ENCODE measurements at places on chromosomes 5 and 9.

DNA sequence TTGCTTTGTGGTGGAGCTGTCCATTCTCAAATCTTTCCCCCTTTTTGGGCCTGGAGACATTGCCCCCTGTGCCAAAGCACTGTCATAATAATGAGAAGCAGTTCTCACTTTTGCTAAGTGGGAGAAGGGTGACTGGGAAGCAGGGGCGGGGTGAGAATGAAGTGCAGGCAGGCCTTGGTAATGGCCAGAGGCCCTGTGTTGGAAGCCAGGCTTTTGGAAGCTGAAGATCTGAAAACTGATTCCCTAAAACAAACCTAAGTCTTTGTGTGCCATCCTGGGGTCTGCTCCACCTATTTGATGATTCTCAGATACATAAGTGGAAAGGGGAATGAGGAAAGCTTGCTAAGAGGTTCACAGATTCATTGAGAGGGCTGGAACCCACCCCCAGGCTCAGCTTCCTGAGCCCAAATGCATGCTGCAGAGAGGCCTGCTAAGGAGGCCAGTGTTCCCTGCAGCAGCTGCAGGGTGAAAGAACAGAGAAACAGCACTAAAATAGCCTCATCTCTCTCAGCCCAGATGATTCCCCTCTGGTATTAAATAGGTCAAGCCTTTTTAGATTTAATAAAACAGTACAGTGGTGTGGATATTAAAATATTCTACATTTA, 75.0 kb downstream of the NSG2 start:
- DNase-seq = no peak

- DNase-seq = no peak
Measured at GRCh38 chr9:19935422-19935821, 146.6 kb upstream of the SLC24A2 start.

DNA sequence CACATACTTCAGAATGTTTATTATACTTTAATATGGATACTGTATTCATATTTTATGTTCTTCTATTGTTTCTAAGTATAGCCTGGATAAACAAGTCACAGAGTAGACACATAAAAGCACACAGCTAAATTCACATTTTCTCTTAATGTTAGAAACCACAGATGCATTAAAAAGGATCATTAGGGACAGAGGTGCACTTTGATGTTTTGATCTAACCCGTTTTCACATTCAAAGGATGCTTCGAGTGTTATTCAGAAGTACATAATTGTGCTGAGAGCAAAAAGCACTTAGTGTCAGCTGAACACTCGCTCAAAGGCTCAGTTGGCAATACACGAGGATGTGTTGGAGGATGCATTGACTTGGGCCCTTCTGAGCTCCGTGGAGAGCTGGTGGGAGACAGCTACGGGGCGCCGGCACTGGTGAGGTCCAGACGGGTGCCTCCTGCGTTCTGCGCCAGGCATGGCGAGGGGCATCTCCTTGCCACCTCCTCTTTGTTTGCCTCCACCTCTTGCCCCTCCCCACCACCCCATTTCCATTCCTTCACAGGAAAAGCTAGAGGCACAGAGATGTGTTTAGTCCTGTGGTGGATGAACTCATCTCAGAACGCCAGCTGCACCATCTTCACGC, 35.5 kb downstream of the MED10 start:
- DNase-seq = no peak

DNA sequence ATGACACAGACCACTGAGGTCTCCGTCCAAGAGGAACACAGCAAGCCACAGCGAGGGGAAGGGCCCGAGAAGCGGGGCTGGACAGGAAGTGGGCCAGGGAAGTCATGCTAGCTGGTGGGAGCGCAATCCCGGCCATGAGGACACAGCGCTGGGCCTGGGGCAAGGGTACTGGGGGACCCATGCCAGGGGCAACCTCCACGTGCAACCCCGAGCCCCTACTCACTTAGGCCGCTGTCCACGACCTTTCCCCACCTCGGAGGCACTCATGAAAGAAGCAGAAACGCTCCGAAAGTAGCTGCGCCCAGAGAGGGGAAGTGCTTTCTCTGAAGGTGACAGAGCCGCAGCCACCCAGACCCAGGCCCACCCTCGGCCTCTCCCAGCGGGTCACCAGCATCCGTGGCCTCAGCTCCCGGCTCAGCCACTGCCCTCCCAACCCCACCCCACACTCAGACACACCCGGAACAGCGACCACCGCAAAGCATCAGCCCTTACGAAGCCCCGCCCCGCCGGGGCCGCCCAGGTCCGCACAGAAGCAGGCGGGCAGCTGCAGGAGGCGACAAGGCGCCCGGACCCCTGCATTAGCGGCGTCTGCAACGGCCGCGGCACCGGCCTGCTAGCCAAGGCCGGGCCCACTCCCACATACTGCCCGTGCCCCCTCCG, 782 bp downstream of the BICD2 start:
- DNase-seq = no peak

- no peak for DNase-seq
Measured at GRCh38 chr9:113828221-113828620, 47.9 kb upstream of the ZNF618 start.

DNA sequence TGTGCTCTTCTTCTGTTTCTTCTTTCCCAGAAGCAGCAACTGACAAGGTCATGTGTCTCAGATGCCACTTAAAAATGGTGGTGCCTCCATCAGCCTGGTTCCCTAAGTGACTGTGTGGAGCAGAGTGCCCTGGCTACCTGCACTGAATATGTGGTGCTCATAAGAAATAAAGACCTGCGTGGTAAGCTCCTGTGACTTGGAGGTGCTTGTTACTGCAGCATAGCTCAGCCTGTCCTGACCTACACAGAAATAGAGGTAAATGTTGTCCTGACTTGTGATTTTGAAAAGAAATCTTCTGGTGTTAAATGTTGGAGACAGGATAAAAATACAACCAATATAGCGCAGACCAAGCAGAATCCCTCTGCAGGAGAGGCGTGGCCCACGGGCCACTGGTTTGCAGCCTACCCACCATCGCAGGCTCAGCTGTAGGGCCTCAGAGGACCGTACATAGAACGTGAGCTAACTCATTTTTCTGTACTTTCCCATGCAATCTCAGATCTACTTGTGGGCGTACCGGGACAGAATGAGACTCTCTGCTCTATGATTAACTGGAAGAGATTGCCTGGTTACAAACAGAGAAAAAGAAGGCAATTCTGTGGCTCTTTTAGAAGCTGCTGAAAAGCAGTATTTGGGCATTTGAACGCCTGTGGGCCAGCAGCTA, 79.4 kb upstream of the UNC5A start:
- no peak for DNase-seq

DNA sequence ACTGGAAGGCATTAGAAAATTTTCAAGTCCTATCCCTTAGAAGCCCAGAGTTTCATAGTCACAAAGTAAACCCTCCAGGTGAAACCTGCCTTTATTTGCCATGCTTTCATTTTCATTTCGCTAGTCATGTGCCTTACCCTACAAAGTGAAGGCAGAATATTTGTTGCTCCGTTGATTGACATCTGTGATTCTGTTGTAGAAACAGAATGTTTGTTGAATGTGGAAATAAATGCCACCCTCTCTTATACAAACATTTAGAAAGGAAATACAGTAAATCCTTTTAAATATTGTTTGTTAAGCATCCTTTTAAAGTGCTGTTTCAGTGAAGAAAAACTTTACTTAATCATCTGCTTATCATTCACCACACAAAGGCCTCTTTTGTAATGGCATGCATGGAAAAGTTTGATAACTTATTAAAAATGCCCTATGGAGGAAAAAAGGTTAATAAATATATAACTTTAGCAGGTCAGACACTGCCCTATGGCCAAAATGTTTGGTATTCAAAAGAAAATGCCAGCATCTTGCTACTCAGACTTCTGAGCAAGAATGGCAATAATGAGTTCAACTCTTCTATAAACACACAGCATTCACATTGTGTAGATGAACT, 34.3 kb upstream of the CAST start:
- no peak for DNase-seq

DNA sequence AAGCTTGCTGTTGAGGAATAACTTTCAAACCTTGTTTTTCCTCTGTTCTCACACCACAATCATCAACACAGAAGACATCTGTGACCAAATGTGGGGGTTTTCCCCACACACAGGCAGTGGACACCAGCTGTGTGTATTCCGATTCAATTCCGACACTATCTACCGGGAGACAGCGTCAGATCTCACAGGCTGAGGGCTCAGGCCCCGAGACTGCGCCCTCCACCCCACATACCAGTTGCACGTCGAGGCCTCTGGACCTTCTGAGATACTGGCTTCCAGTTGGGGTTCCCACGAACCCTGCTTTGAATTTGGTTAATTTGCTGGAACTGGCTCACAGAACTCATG, 41.3 kb downstream of the STK10 start:
- DNase-seq = no peak

DNA sequence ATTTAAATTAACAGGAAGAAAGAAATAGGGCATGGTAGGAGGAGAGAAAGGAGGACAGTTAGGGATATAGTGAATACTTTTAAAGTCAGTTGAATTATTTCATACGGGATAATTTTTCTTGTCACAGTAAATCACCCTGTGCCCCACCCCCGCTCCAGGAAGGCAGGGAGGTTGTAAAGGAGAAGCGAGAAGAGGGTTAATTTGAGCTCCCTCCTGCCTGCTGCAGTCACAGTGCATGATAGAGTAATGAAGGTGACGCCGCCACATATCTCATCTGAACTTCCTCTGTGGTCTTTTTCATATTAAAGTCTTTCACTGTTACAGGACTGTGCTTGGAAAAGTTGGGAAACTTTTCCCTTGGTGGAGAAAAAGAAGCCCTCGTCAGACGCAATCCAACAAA, 896 bp upstream of the PCSK5 start:
- DNase-seq = no peak

- DNase-seq = no peak
Measured at GRCh38 chr5:78758169-78758839, 109.7 kb upstream of the LHFPL2 start.

- no peak for DNase-seq
Measured at GRCh38 chr5:84091127-84091799, 293.4 kb downstream of the EDIL3 start.

GRCh38 chr9:133768859-133769510, 30.8 kb upstream of the SARDH start:
- no peak for DNase-seq

DNA sequence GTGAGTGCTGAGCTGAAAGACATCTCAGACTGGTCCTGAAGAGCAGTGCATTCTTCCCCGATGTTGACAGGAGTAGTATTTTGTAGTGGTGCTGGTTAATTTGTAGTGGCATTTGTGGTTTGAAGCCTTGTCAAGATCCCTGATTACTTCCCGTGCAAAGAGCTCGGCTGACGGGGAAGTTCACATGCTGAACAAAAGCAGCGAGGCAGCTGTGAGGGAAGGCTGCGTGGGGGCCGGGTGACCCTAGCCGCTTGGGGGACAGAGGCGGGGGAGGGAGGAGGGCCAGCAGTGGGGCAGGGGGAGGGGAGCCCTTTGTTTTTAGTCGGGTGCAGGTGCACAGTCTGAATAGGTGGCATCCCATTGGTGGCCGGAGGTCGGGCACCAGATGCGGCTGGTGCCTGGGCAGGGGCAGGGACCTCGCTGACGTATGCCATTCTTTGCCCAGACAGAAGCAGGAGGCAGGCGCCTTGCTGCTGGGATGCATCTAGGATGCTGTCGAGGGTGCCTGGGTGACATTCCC, 64.7 kb downstream of the CRB2 start:
- no peak for DNase-seq

DNA sequence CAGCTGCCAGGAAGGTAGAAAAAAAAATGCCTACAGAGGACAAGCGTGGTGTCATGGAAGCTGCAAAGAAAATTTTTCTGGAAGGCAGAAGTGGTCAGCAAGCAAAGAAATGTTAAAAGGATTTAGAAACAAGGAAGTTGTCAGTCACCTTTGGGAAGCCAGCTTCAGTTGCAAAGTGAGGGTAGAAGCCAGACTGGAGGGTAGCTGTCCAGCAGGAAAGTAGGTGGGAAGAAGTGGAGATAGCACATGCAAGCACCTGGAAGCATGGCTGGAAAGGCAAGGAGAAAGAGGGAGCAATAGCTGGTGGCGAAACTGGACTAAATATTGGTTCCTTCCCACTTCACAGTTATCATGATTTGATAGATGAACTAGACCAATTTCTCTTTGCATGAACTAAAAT, 54.3 kb downstream of the ADRB2 start:
- no peak for DNase-seq

DNA sequence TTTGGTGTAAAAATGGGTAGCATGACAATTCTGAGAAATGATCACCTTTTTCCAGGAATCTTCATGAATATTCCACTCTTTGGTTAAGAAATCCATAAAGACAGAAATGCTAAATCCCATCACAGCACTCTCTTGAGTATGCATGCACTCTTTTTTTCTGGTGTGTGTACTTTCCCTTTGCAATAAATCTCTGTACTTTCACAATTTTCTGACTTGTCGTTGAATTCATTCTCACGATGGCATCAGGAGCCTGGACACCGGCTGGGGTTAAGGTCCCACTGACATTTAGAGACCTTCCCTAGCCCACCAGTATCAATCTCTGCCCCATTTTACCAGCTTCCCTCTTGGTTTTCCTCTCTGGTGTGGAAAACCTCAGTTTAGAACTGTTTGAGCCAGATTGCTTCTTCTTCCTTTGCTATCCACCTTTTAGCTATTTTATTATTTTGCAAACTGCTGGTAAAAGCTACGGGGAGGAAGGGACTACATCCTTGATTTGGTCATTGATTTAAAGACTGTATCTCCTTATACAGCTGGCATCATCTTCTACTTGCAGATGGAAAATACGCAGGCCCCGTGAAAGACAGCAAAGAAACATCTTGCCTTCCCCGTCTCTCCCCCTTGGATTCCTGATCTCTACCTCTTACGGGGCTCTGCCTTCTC, 59.9 kb upstream of the ZFR start:
- DNase-seq = no peak

DNA sequence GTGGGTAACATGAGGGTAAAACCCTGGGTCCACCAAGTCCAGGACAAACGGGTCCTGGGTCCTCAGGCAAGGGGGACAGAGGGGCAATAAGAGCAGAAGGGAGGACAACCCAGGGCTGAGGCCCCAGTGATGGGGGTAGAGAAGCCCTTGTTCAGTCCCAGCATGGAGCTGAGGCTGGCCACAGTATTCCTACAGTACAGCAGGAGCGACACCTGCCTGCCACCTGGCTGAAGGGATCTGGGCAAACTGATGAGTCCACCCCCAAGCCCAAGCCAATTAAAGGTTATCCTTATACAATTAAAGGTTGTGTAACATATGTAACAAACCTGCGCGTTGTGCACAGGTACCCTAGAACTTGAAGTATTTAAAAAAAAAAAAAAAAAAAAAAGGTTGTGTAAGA, 97.7 kb upstream of the LRRTM2 start:
- DNase-seq = no peak

DNA sequence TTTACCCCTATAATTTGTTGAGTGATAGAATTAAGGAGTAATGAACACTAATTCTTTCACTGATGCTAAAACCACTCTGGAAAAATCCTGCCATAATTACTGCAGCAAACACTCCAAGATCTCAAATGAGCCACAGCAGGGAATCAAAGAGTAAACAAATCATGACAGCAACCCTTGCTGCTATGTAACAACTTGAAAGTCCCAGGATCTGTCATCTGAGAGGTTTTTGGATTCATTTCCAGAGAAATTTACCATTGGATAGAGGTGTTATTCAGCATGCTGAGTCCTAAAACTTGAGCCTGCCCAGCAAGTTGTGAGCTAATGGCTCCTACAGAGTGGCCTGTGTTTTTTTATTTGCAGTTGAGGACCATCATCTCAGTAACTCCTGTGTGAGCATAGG, 59.2 kb downstream of the PRLR start:
- DNase-seq = no peak

Measured in effector memory CD4-positive, alpha-beta T cell (primary cell).